BJ (cell line): ENCODE measurements at places on chromosomes 11 and 22.
A peak's percentile ranks its signal among the peaks of the same experiment; 100 is the strongest.

DNA sequence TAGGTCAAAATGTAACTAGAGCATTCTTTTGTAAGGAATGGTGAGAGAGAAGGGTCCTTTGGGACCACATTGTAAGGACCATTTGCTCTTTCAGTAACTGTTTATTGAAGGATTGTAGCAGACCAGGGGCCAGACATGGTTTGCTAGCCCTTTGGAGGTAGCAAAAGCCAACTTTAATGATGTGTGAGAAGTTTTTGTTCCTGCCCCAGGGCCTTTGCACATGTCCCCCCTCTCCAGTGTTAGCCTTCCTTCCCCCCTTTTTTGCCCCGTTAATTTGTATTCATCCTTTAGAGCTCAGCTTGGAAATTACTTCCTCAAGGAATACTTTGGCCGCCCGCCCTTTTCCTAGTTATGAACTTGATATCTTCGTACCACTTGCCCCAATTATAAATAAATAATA, 9.0 kb downstream of the LIMK2 start:
- no peak for DNase-seq

GRCh38 chr22:45273452-45274075, 11.2 kb upstream of the UPK3A start:
- no peak for DNase-seq

- no peak for DNase-seq
Observed at GRCh38 chr22:49079743-49080500, 747.8 kb downstream of the BRD1 start.

GRCh38 chr11:71283971-71284441, 31.6 kb upstream of the SHANK2 start:
- no peak for DNase-seq

- DNase-seq, result no peak
Observed at GRCh38 chr22:28864878-28865596, 18.3 kb upstream of the ZNRF3 start.

DNA sequence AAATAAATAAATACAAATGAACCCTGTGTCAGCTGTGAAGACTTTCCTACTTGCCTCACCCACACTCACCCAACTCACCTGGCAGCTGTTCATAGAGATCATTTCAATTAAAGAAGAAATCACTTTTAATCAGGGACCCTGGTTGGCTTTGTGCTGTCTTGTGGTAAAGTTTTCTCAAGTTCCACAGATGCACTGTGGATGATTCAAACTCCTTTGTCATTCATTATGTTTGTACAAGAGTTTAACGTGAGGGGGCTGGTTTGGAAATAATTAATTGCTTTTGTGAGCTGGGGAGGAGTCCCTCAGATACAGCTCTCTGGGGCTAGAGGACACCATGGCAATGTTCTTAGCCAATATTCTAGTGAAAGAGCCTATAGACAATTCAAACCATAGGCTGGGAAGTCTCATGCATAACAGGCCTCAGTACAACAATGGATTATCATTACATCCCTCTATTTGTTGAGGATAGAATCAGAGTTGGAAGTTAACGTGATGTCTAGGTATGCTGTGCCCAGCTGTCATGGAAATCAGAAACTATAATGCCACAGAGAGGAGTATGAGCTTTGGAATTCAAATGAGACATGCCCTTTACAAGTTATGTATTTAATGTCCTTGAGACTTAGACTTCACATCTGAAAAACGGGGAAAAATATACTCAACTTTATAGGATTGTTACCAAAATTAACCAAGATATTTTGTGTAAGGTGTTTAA, 698.5 kb downstream of the KCNA4 start:
- peak; percentile 59 for DNase-seq

- no peak for DNase-seq
Observed at GRCh38 chr11:33560729-33561128, 139.9 kb downstream of the C11orf91 start.

- no peak for DNase-seq
Observed at GRCh38 chr11:120881596-120881995, 142.3 kb upstream of the TBCEL start.

DNA sequence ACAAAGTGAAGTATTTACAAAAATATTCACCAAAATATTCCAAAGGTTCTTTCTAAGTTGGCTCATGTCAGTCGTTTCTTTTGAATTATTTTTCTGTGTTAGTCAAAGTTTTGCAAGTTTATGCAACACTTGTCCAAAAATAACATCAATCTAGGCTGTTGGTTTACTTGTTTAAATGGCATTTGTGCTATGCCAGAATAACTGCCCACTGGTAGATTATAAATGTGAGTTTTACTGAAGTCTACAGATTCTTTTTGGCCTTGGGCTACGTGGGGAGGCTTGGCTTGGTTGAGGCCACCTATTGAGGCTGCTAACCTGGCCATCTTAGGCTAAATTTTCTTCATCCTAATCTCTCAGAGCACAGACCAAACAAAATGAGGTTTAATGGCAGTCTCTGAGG, 1091.9 kb upstream of the RAG2 start:
- no peak for DNase-seq

GRCh38 chr22:32322986-32323385, 34.7 kb upstream of the RFPL3 start:
- DNase-seq, result no peak

GRCh38 chr11:104541701-104542100, 356.6 kb downstream of the CASP12 start:
- no peak for DNase-seq
